Motor neuron (in vitro differentiated cells): ENCODE measurements at places on chromosomes 4 and X. TPM values are rescaled to one million over a fixed set of nuclear protein-coding genes. Genes with fewer than 3 reads are reported as not detected.

- ATAC-seq, result no peak
Measured at GRCh38 chr4:156889616-156890594, 81.7 kb downstream of the PDGFC start.

DNA sequence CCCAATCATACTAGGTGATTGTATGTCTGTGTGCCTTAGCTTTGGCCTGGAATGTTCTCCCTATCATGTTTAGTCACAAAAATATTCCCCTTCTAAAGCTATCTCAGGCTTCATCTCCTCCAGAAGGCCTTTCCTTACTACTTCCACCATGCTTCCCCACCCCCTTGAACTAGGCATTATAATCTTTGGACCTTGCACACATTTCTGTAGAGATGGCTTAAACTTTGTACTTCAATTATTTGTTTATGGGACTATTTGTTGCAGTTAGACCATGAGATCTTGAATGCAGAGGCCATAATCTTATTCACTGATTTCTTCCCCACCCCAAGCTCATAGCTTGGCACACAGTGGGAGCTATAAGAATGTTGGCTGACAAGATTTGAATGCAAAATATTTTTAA is 262.0 kb upstream of the EDA2R start:
- ATAC-seq, result no peak

PYURF gene
- total RNA-seq, result 85.9 and 92.1 TPM in 2 replicates

ARHGAP36 gene
- 0.27 TPM in 1 of 2 replicates, not detected in the other for total RNA-seq

GRCh38 chr4:182826391-182826790 is 90.8 kb downstream of the DCTD start:
- no peak for ATAC-seq

DNA sequence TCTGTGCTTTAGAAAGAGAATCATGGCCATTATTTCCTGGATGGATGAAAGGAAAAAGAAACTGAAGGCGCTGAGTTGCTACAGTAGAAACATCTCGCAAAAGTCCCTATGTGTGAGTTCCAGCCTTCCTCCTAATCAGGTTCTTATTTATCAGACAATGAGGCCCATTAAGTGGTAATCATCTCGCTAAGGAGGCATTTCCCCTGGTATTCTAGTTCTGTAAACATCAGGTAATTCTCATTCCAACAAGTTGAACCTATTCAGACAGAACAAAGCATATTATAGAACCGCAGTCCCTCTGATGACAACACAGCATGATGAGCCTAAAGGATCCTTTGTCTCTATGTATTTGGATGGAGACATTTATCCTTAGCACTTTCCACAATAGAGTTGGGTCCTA is 205.7 kb upstream of the MAOA start:
- ATAC-seq, result no peak

FOXR2 gene
- not detected in 2 replicates for total RNA-seq

VCX3A gene
- total RNA-seq, result 0.93 TPM in 1 of 2 replicates, not detected in the other

FGA gene
- total RNA-seq, result 0.11 TPM in 1 of 2 replicates, not detected in the other

DNA sequence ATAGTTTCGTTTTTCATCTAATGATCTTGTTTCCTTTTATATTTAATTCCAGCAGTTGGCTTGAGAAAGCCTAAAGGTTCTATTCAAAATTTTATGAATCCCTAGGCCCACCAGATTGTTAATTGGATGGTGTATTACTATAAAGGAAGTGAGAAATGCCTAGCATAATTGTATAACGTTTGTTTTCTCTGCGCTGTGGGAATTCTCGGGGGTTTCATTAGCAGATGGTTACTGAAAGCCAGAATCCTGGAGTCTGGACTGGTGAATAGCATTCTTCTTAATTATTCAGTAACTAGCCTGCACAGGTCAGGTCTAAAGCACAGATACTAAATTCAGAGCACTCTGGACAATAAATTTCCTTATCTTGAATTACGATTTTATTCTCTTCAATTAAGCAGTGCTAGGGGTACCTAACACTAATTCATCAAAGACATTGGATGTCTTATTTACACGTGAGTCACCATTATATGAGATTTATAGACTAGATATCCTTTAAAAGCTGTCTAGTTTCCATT is 459.4 kb downstream of the DTHD1 start:
- ATAC-seq, result no peak

PHF8 gene
- 13.9 and 14.8 TPM in 2 replicates for total RNA-seq

DNA sequence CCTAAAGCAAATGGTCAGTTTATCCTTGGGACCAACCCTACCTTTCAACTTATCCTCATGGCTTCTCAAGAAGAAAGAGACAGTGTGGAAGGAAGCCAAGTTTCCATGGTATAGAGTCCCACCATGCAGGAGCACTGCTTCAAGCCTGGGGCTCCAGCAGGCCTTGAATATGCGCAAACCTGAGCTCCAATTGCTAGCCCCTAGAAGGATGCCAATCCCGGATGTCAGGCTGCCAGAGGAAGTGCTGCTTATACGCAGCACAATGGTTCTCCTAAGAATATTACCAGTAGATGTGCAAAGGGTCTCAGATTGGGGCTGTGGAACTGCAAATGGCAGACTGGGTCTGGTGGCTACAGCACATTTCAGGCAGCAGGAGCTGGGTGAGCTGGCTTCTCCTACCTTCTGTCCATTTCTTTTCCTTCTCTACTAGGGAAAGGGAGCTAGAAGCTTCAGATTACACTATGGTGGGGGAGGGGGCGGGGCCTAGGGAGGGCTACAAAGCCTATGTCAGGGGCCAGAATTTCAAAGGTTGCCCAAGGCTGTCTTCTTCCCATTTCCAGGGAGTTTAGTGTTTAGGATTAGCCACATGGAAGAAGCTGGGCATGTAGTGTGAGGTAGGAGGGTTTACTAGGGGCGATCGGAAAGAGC is 40.7 kb upstream of the CITED1 start:
- no peak for ATAC-seq

GRCh38 chr4:80922941-80923340 is 107.6 kb upstream of the BMP3 start:
- ATAC-seq, result peak; percentile 76

SPINK2 gene
- total RNA-seq, result not detected in 2 replicates

- ATAC-seq, result no peak
Measured at GRCh38 chrX:56503941-56504673, 59.3 kb upstream of the UBQLN2 start.

SPANXB1 gene
- total RNA-seq, result not detected in 2 replicates
